ENCODE measurements at places on chromosomes 16 and 17.

- DNase-seq: no peak
Measured at GRCh38 chr17:74863420-74864296, 4.0 kb upstream of the GRIN2C start.

DNA sequence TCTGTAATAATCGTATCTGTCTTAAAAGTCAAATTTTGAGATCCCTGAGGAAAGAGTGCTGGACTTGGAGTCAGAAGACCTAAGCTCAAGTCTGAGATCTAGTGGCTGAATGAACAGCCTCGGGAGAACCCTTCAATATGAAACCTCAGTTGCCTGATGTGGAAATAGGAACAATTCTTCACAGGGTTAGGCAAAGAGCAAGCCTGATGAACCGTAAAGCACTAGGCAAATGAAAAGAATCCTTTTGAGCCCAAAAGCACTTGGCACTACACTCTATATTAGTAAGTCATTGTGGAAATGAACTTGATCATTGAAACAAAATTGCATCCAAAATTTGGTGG lies 20.2 kb downstream of the TXNDC11 start:
- DNase-seq: no peak

DNA sequence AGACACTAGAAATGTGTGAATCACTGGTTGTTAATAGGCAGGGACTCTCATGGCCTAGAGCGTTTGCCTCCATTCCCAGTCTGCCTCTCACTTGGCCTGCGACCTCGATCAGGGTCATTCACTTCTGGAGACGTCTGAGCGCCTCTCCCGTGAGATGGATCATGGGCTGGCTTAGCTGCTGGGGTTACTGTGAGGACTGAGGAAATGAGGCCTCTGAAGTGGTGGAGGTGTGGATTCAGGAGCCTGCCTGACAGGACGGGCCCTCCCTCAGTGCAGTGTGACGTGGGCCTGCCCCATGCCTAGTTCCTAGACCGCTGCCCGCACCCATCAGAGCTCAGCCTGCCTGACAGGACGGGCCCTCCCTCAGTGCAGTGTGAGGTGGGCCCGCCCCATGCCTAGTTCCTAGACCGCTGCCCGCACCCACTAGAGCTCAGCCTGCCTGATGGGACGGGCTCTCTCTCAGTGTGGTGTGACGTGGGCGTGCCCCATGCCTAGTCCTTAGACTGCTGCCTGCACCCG lies 61.9 kb downstream of the BANP start:
- DNase-seq: no peak

DNA sequence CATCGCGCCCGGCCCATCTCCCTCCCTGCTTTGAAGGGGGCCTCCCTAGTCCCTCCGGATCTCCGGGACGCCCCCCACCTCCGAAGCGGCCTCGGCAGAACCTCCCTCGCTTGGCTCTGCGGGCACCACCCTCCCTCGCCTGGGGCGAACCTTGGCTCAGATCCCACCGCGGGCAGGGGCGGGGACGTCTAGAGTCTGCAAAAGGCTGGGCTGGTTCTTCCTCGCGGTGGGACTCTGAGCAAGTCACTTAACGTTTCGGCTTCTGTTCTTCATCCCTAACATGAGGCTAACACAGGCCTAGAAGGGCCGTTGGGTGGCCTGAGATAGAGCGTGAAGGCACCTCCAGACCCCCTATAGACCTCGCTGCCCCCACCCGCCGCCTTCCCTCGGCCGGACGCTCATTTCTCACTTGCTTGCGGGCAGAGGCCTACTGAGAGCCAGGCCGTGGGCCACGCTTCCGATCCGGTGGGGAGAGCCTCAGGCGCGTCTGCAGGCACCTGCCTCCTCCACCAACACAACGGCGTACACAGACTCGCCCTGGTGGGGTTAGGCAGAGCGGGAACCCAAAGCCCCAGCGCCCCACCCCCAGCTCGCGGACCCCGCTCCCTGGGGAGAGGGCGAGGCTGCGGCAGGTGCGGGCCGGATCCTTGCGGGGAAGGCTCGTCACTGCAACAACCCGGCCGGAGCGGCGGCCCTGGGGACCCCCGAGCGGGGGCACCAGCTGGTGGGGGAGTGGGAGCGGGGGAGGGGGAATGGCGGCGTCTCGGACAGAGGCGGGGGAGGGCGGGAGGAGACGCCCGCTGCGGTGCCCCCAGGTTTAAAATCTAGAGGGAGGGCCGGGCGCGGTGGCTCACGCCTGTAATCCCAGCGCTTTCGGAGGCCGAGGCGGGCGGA lies 5.4 kb downstream of the MYO1C start:
- no peak for DNase-seq
